ENCODE measurements at places on chromosomes 7 and 10. TPM values are rescaled to one million over a fixed set of nuclear protein-coding genes. Genes with fewer than 3 reads are reported as not detected.
A peak's percentile ranks its signal among the peaks of the same experiment; 100 is the strongest.

GRCh38 chr7:39313974-39314373, 252.2 kb upstream of the YAE1 start:
- DNase-seq = no peak

- peak; percentile 26 for DNase-seq
These were observed 90.8 kb downstream of the CREM start for GRCh38 chr10:35217455-35217854.

MEPCE gene
- 63.9 TPM for total RNA-seq

GRCh38 chr10:35392482-35393228, 56.3 kb downstream of the CCNY start:
- DNase-seq = no peak

SLC25A40 gene
- 29.7 TPM for total RNA-seq

- DNase-seq = no peak
These were observed 18.1 kb downstream of the IL2RA start for GRCh38 chr10:6044060-6044459.

DNA sequence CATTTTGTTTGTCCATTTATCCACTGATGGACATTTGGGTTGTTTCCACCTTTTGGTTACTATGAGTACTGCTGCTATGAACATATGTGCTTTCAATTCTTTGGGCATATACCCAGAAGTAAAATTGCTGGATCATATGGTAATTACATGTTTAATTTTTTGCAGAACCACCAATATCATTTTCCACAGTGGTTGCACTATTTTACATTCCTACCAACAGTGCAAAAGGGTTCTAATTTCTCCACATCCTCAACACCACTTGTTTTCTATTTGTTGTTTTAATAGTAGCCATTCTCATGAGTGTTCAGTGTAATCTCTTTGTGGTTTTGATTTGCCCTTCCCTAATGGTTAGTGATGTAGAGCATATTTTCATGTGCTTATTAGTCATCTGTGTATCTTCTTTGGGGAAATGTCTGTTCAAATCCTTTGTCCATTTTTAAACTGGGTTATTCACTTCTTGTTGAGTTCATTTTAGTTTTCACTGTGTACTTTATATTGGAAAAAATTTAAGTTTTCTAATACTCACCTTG, 101.9 kb downstream of the HIBADH start:
- peak; percentile 97 for DNase-seq

- no peak for DNase-seq
These were observed 29.4 kb downstream of the CPA1 start for GRCh38 chr7:130409712-130410072.

- DNase-seq = no peak
These were observed 377.1 kb downstream of the NRG3 start for GRCh38 chr10:82252081-82252480.

DNA sequence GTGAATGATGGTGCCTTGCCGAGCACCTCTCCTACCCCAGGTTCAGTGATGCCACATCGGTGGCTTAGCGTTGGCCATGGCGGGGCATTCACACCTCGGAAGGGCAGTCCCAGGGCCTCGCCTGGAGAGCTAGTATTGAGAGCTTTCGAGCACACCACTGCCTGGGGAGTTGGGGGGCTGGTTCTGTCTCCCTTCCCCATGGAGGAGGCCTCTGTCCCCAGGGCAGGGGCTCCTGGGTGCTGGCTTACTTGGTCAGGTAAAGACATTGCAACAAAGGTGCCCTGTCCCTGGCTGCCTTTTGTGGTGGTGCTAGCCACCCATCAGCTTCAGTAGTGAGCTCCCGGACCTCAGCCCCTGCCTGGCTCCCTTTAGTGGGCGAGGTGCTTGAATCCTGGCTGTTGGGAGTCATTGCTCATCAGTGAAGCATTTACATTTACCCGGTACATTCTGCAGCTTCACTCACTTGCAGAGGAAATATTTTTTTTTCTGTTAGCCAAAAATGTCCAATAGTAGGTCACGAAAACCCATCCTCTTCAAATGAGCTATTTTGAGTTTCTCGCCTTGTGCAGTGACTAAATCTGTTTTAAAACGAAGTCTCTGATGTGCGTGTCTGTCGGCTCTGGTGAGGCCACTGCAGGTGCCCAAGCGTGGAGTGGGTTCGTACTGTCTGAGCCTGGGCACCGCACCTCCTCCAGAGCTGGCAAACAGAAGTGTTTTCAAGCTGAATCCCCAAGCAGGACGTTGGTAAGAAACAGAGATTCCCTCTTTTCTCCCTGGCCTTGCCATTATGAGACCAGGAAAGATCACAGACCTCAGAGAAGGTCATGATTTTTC, 95.5 kb downstream of the INPP5A start:
- no peak for DNase-seq

- no peak for DNase-seq
These were observed 220.5 kb downstream of the MAD1L1 start for GRCh38 chr7:2012044-2012900.

DNA sequence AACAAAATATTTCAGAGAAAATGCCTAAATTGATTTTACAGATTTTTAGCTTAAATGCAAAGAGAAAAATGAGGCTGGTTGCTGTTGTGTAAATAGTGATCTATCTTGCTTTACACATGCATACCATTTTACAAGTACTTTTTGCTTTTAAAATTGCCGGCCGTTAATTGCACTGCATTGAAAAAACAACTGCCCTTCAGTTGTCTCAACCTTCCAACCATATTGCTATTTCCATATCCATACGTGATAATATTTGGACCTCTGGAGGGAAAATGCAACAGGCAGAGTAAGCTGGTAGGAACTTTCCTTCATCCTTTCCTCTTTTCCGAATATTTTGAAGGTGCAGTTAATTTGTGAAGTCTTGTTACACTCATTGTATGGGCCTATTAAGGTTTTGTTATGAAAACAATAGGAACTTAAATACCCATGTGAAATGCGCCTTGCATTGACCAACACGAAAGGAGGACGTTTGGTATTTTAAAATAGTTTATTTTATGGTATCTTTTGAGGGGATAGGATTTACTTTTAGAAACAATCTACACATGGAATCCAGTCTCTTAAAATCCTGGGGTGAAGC, 11.3 kb downstream of the BMI1 start:
- DNase-seq = no peak

- DNase-seq = no peak
These were observed 5.3 kb downstream of the CTBP2 start for GRCh38 chr10:125155101-125155500.

- DNase-seq = no peak
These were observed 244.1 kb downstream of the PTEN start for GRCh38 chr10:88107296-88108097.

TLL2 gene
- 0.11 TPM for total RNA-seq

- DNase-seq = no peak
These were observed 59.7 kb upstream of the HABP2 start for GRCh38 chr10:113493195-113493594.

GRCh38 chr10:24762161-24762924, 38.7 kb upstream of the ARHGAP21 start:
- peak; percentile 18 for DNase-seq

SLC18A3 gene
- not detected for total RNA-seq

- peak; percentile 38 for DNase-seq
These were observed 57.8 kb upstream of the LANCL2 start for GRCh38 chr7:55307123-55307916.

AKR1C4 gene
- total RNA-seq = not detected

DNA sequence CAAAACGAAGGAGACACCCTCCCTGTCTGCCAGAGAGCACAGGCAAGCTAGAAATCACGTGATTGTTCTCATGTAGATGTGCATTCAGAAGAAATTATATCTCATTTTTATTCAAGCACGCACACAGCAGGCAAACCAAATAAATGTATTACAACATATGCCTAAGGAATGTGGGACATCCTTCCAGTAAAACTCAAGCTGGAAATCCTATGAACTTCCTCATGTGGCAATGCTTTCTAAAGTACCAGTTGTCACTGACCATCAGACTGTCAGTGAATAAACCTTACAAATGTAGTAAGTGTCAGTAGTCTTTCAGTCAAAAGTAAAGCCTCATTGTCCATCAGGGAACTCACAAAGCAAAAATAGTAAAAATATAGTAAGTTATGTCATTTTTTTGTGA, 350.1 kb upstream of the POM121L12 start:
- DNase-seq = peak; percentile 99

CTBP2 gene
- total RNA-seq = 51.1 TPM

GRCh38 chr10:96124230-96125141, 5.6 kb upstream of the ZNF518A start:
- peak; percentile 19 for DNase-seq

DNA sequence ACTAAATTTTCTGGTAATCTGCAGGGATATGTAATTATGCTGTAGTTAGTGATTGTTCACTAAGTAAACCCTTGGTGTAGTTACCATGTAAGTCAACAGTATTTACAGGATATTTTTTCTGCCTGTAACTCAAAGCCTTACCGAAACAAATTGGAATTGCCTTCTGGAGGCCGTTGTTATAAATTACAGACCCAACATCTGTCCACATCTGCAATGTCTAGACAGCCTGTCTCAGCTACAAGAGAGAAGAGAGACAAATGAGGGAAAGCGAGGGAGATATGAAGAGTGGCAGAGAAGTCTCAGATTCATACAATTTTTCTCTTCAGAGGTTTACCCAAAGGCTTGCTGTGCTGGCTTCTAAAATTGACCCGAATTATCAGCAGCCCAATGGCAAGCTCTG, 23.7 kb upstream of the BTRC start:
- DNase-seq = no peak

DNA sequence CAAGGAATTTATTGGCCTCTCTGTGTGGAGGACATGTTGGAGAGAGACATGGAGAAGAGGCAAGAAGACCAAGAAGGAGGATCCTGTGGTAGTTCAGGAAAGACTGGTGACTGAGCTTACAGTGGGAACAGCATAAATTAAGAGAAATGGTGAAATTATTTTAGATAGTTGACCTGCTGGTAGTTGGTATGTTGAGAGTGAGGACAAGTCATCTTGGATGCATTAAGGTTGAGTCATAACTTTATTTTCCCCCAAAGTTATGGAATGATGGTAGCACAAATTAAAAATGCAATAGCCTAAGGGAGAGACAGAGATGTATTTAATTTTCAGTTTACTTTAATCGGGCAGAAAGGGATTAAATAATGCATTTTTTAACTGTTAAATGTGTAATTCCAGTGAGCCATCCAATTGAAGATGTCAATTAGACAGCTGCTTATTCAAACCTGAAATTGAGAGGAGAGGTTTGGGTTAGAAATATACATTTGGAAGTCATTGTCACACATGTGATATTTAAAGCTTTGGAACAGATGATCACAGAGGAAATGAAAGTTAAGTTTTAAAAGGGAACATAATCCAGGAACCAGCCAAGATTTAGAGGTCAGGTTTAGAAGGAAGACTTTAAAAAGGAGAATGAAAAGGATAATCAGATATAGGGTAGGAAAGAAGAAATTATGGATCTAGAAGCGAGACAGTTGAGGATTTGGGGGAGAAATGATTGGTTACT, 80.6 kb downstream of the DGKB start:
- DNase-seq = peak; percentile 49

NYAP1 gene
- 0.23 TPM for total RNA-seq

DNA sequence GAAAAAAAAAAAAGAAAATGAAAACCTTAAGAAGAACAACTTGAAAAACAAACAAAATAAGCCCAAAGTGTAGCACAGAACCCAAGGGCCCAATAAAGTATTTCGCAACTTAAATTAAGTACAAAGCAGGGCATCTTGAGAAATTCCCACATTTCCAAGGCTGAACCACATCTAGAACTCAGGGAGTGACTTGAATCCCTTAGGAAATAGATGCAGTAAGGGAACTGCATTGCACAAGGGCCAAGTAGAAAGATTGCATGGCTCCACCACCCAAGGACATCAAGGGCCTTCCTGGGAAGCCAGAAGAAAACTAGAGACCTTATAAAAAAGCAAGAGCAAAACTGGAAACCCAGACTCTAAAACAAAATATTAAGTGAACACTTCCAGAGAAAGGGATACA, 352.7 kb downstream of the CXCL12 start:
- DNase-seq = peak; percentile 7

TFEC gene
- total RNA-seq = not detected

DNA sequence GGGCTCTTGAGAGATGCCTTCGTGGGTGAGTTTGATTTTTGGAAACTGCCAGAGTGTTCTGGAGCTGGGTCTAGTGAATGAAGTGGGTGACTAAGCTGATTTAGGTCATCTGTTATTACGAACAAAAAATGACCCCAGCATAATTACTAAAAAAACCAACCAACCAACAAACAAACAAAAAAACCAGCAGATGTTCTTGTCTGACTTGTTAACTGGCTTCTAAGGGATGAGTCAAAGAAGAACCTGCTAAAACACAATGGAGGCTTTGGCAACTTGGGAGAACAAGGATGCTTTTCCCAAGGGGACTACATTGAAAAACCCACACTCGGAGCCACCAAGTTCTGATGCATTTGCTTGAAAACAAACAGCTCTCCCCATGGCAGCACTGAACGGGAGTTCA, 11.5 kb downstream of the TACR2 start:
- DNase-seq = peak; percentile 24

FAM25G gene
- total RNA-seq = not detected

DNA sequence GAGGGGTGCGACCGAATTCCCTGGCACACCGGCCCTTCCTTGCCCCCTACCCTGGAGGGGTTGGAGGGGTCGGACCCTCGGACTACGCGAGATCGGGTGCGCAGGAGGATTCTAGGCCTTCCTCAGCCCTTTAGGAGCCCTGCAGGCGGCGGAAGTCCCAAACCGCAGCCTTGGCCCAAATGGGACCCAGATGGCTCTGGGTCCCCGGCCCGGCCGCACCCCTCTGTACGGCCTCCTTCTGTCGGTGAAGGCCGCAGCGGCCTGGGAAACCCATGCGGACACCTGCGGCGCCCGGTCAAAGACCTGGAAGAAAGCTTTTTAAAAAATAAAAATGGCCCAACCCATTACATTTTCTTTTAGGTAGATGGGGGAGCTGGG, 2.4 kb upstream of the VAX1 start:
- no peak for DNase-seq

ITPRID1 gene
- not detected for total RNA-seq

HOXA2 gene
- total RNA-seq = 0.51 TPM

CALML5 gene
- not detected for total RNA-seq

Data from LHCN-M2 (cell line).